Lung (tissue), 17 donors: ENCODE measurements at places on chromosomes 11 and 22. TPM values are rescaled to one million over a fixed set of nuclear protein-coding genes. Genes with fewer than 3 reads are reported as not detected.

- H3K4me3 ChIP-seq, result no peak overlapping the region
- H3K36me3 ChIP-seq, result no peaks in the 10 kb centered on the region
- H3K27ac ChIP-seq, result no peak overlapping the region
- no peak for DNase-seq
Observed at GRCh38 chr22:44382116-44383038, 69.6 kb upstream of the SHISAL1 start.

- H3K4me3 ChIP-seq, result no peak overlapping the region
- DNase-seq, result no peak
- no peaks in the 10 kb centered on the region for H3K36me3 ChIP-seq
- H3K4me1 ChIP-seq, result no peaks in the 10 kb centered on the region
- no peaks in the 10 kb centered on the region for H3K27me3 ChIP-seq
Observed at GRCh38 chr22:27578937-27579617, 222.5 kb downstream of the MN1 start.

DNA sequence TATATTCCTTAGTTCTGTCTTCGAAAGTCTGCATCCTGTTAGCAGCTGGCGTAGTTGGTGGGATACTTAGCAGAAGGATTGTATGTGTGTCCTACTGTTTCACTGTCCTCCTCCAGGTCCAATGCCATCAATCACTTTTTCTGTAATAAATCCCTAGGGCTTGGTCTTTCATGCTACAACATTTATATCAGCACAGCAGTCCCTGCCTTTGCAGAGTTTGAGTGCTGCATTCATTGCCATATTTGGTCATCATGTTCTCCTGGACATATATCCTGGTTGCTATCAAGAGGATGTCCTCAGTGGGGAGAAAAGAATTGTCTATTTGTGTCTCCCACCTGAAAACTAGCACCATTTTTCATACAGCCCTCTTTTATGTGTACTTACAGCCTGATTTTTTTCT is 67.0 kb downstream of the OR5AK2 start:
- H3K4me1 ChIP-seq, result peaks cover 2% of the 10 kb centered on the region
- no peaks in the 10 kb centered on the region for H3K36me3 ChIP-seq
- no peak for DNase-seq

DNA sequence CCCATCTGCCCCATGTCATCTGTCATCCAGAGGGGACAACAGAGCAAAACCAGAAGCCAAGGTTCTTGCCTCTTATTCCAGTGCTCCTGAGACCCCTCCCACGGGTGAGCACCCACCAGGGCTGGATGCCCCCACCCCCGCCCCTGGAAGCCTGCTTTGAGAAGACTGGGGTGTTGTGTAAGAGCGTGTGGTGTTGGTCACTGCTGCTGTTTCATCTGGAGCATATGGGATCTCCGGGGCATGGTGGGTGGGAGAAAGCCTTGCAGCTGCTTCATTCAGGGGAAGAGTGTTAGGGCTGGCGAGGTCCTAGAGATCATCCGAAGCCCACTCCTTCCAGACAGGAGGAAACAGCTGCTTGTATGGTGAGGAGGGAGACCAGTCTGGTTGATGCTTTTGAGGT is 54.1 kb downstream of the CHRDL2 start:
- H3K36me3 ChIP-seq, result no peaks in the 10 kb centered on the region
- H3K27me3 ChIP-seq, result no peaks in the 10 kb centered on the region
- no peak overlapping the region for H3K27ac ChIP-seq

GRCh38 chr22:27863001-27863400 is 56.1 kb downstream of the PITPNB start:
- H3K36me3 ChIP-seq, result peaks cover 20% of the 10 kb centered on the region
- no peaks in the 10 kb centered on the region for H3K27me3 ChIP-seq
- peaks cover 55% of the 10 kb centered on the region for H3K4me1 ChIP-seq
- DNase-seq, result no peak
- H3K4me3 ChIP-seq, result no peak overlapping the region

DNA sequence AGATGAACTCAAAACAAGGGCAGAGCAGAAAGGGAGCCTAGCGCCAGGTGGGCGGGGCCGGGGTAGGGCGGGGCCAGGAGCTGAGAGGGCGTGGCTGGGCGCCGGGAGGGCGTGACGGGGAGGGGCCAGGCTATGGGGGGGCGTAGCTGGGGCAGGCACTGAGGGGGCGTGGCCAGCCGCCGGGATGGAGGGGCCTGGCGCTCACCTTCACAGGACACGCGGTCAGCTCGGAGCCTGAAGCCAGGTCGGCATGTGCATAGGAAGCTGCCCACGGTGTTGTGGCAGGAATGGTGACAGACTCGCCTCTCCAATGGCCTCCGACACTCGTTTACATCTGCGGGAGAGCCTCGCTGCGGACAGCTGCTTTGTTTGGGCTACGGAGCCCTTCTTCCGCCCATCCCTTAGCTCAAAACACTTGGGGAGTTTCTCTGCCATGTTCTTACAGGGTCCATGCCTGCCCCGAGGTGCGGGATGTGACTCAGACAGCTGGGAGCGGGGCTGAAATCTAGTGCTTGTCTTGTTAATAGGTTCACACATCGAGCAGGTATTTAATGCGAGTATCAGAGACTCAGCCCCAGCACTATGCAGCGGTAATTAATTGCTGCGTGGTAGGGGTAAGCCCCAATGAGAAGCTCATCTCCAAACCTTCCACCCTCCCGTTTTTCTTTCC is 13.4 kb downstream of the VWCE start:
- H3K4me3 ChIP-seq, result no peak overlapping the region
- H3K36me3 ChIP-seq, result no peaks in the 10 kb centered on the region
- H3K27ac ChIP-seq, result no peak overlapping the region
- H3K27me3 ChIP-seq, result no peaks in the 10 kb centered on the region
- H3K4me1 ChIP-seq, result no peaks in the 10 kb centered on the region
- peak; percentile 61 for DNase-seq

GRCh38 chr22:30043161-30043560 is 37.1 kb upstream of the HORMAD2 start:
- H3K4me3 ChIP-seq, result no peak overlapping the region
- DNase-seq, result no peak
- H3K4me1 ChIP-seq, result no peaks in the 10 kb centered on the region
- H3K36me3 ChIP-seq, result no peaks in the 10 kb centered on the region
- no peaks in the 10 kb centered on the region for H3K27me3 ChIP-seq
- H3K27ac ChIP-seq, result no peak overlapping the region

GRCh38 chr11:115869780-115870431 is 365.7 kb upstream of the CADM1 start:
- DNase-seq, result peak; percentile 60
- H3K36me3 ChIP-seq, result no peaks in the 10 kb centered on the region
- no peaks in the 10 kb centered on the region for H3K27me3 ChIP-seq
- no peak overlapping the region for H3K27ac ChIP-seq

DNA sequence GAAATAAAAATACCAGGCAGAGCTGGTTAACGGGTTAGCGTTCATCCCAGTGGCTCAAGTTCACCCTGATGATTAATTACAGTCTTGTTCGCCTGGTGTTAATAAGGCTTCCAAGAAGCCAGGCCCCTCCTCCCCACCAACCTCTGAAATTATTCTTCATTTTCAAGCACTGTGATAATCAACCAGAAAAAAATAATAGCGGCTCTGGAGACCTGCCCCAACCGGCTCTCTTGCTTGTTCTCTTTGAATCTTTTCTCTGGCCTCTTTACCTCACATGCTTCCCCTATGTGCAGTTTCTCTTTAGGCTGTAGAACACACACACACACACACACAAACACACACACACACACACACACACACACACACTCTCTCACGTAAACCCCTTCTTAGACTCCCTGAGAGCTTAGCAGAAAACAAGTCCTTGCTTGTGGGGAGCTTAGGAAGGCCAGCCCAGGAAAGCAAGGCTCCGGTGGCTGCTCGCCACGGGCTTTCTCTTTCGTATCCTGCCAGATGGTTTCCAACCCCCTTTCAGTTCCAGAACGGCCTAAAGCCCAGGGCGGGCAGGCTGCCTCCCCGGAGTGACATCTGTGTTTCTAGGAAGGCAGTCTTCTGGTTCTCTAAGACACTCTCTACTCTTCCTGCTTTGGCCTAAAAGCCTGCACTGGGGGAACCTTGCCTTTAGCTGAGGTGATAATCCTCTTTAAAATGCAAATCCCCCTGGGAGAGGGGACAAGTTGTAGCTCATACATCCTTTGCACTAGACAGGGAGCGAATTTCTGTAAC is 106.4 kb upstream of the SESN3 start:
- no peaks in the 10 kb centered on the region for H3K36me3 ChIP-seq
- no peaks in the 10 kb centered on the region for H3K27me3 ChIP-seq
- H3K27ac ChIP-seq, result peak overlapping the region; percentile 88
- no peak overlapping the region for H3K4me3 ChIP-seq

- no peaks in the 10 kb centered on the region for H3K27me3 ChIP-seq
- peak overlapping the region; percentile 69 for H3K27ac ChIP-seq
- H3K36me3 ChIP-seq, result no peaks in the 10 kb centered on the region
- H3K4me3 ChIP-seq, result no peak overlapping the region
- H3K4me1 ChIP-seq, result peaks cover 64% of the 10 kb centered on the region
Observed at GRCh38 chr22:39236321-39237317, 8.2 kb downstream of the PDGFB start.

DNA sequence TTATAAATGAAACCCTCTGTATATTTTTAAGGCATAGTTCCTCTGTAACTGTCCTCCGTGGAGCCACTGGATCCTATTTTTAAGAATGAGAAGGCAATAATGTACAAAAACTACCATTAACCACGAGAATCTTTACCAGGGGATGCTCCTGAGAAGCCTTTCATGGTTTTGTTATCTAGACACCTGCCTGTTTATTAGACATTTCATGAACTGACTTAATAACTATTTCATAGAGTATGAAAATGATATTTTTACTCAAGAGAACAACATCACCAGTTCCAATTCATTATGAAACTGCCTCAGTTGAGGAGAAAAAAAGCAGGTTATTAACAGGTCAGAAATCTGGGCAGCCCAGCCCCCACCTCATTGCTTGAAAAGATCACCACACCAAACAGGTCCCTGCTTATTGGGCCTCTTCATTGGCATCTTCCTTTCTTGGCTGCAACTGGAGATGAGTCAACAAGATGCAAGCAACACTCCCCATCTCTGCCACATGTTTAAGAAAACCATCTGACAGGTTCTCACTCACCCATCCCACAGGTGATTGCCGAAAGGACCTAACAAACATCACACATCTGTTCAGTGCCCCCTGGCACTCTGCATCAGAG is 27.8 kb downstream of the ETS1 start:
- no peak for DNase-seq
- no peak overlapping the region for H3K4me3 ChIP-seq
- no peaks in the 10 kb centered on the region for H3K36me3 ChIP-seq
- H3K4me1 ChIP-seq, result no peaks in the 10 kb centered on the region

GRCh38 chr22:44024288-44024921 is at the start of gene PARVB:
TSS of gene PARVB (plus strand) at chr22:44024302. CDS start at chr22:44024340, 38 bp downstream.
- H3K4me1 ChIP-seq, result peaks cover 39% of the 10 kb centered on the region
- no peak for DNase-seq

IL10RA gene
- polyA plus RNA-seq, result 7.9 TPM

MS4A7 gene
- 50.6 TPM for polyA plus RNA-seq

LRRC10B gene
- 9.3 TPM for polyA plus RNA-seq

CSNK2A3 gene
- 0.39 TPM for polyA plus RNA-seq

BCR gene
- polyA plus RNA-seq, result 21.8 TPM

OR8D4 gene
- not detected for polyA plus RNA-seq
